ENCODE measurements at places on chromosomes 6 and 20.

GRCh38 chr6:1544000-1544399 is 65.7 kb upstream of the FOXC1 start:
- DNase-seq, result no peak

GRCh38 chr6:624979-625378 is 31.9 kb downstream of the HUS1B start:
- peak; percentile 37 for DNase-seq

DNA sequence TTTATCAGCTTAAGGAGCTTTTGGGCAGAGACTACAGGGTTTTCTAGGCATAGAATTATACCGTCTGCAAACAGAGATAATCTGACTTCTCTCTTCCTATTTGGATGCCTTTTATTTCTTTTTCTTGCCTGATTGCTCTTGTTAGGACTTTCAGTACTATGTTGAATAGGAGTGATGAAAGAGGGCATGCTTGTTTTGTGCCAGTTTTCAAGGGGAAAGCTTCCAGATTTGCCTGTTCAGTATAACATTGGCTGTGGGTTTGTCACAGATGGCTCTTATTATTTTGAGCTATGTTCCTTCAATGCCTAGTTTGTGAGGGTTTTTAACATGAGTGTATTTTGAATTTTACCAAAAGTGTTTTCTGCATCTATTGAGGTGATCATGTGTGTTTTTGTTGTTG is 192.8 kb upstream of the PHACTR1 start:
- DNase-seq, result no peak

DNA sequence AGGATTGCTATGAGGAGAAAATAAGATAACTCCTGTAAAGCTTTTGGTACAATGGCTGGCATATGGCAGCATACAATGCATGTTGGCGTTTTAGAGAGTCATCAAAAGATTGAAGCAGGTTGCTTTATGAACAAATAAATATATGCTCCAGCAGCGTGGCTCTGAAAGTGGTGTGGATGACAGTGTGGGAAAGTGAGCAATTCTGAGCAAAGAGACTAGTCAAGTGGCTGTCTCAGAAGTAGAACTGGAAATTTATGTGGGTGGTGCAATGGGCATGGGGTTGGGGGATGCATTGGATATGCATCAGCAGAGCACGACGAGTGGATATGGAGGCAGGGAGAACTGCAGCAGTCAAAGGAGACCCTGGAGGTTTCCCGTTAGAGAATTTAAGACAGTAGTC is 66.2 kb upstream of the PHACTR2 start:
- DNase-seq, result no peak

DNA sequence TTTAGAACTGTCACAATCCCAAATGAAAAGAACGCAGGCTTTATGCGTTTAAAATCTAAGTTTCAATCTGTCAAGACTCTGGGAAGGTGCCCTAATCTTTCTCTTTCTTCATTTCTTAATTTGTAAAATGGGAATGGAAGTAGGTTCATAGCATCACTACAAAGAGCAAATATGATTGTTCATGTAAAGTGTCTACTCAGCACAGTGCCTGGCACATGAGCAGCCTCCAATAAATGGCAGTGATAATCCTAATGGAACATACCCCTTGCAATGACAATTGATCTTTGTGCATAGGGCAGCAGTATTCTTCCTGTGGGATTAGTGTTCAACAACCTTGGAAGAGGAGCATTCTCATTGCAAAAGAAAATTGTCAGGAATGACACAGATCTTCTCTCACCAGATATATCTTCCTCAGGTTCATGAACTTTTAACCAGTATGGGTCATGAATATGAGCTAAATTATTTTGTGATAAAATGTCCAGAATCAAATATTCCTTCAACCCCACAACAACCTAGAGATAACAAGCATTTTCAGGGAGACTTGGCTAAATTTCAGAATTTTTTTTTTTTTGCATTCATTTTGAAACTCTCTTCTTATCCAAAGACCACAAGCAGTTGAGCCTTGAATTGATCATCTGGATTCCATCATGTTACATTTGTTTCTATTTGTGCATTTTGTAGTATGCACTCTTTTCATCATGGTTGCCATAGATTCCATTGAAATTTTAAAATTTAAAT is 149.1 kb downstream of the TBX18 start:
- DNase-seq, result no peak

- DNase-seq, result no peak
Observed at GRCh38 chr6:49898904-49899566, 32.7 kb upstream of the CRISP1 start.

DNA sequence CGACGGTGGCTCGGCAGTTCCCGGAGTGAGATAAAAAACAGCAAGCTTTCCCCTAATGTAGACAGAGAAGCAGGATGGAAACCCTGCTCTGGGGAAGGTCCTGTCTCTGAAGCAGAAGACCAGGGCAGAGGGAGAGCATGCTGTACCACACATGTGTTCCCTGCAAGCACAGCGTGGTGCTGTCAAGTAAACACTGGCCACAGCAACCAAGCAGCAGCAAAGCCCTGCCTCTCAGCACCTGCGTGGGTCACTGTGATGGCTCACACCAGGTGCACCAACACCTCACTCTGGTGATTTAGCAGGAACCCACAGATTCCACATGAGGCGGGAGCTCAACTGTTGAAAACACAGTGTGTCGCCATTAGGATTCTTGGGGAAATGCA is 65.2 kb upstream of the TXNDC5 start:
- DNase-seq, result peak; percentile 27

DNA sequence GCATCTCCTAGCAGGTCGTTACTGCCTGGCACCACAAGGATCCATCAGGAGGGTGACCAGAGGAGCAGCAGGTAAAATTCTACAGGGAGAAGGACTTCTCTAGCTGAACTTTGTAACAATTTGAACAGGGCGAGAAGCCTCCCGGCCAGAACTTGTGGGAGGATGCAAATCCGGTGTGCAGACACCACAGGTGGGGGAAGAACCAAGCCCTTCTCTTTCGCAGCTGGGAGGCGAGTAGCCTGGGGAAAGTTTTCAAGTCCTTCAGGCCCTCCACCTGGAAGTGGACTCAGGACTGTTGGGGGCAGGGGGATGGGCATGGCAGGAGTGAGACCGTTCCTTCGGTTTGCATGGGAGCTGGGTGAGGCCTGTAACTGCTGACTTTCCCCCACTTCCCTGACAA is 42.7 kb upstream of the FAM210B start:
- no peak for DNase-seq

DNA sequence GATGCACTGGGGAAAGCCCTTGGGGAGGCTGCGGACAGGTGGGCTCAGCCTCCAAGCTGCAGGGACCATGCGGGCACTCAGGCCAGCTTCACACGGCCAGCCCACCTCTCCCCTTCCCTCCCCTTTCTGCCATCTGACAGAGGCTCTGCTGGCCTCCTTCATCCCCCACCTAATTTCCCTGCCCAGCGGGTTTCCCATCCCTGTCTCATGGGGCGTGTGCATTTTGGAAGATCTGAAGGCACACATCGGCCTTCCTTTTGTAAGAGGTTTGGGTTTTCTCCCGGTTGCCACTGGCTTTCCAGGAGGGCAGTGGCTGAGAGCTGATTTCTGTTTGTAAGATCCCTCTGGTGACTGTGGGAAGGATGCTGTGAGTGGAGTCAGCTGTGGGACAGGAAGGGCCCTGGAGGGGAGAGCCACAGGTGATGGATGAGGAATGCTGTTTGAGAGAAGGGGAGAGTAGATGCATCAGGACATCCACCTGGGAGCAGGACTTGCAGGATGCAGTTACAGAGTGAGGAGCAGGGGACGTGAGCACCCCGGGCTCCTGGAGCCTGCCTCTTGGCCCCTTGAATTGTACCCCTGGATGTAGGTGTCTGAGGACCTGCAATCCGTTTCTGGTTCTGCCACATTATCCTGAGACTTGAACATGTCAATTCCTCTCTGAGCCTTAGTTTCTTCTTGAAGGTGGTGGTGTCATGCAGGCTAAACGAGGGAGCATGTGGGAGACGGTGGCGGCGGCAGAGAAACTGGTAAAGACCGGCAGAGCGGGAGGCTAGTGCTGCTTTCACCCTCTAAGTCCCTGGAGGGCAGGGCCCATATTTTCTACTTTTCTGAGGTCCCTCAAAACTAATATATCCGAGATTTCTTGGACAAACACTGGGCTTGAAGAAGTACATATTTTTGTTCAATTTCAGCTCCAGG is 5.9 kb upstream of the TUBB1 start:
- DNase-seq, result no peak

DNA sequence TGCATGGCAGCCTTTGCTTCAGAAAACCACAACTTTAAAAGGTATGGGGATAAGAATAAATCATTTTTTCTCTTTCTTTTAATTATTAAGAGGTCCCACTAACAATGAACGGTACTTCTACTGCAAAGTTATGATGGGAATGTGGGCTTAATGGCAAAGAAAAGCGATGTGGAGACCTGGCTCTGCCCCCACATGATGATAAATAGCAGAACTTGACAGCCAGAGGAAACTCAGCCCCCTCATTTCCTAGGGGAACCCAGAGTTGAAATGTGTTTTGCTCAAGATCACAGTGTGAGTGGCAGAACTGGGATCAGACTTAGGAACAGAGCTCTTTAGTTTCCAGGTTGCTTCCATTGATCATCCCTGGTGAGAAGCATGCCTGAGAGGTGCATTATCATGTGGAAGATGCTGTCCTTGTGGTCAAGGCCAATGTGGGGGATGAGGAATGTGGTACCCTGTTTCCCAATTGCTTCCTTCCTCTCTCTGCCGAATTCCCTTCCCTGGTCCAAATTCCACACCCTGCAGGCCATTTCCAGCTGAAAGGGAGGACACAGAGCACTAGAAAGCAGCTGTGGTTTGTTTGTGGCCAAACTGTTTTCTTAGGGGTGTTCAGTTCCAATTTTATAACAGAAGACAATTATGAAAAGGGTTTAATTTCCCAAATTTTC is 66.0 kb downstream of the BACH2 start:
- no peak for DNase-seq

DNA sequence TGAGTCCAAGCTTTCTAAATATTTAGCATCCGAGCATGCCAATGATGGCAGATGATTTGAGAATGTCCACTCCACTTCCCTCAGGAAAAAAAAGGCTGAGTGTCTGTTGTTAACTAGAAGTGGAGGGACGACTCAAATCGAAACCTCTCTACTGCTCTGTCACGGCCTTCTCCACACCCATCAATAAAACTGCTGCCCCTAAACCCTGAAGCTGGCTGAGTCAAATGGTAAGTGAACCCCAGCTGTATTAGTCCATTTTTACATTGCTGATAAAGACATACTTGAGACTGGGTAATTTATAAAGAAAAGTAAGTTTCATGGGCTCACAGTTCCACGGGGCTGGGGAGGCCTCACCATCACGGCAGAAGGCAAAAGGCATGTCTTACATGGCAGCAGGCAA is 707.0 kb downstream of the QKI start:
- no peak for DNase-seq

DNA sequence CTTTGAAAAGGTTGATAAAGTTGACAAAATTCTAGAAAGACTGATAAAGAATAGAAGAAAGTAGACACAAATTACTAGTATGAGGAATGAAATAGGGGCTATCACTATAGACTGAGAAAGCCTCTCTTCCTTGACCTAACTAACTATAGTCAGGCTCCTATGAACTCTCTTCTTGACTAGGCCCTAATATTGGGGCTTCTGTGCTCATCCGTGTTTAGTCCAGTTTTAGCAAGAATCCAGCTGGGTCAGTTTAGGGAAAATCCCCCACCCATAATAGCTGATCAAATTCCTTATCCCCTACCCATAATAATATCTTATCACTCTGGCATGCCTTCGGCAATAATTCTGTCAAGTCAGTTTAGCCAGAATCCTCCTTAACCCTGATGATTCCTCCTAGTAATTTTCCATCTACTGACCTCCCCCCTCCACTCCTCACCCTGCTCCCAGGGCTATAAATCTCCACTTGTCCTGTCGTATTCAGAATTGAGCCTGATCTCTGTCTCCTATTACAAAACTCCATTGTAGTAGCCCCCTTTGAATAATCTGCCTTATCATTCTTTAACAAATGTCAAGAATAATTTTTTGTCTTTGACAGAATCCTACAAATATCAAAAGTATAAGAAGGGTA is 138.1 kb downstream of the TFAP2A start:
- DNase-seq, result no peak

GRCh38 chr20:54195483-54196472 is 12.1 kb upstream of the PFDN4 start:
- DNase-seq, result no peak

GRCh38 chr6:32825966-32826365 is 9.2 kb upstream of the HLA-DOB start:
- DNase-seq, result peak; percentile 29

GRCh38 chr20:44494681-44495080 is 19.0 kb downstream of the TTPAL start:
- DNase-seq, result no peak

DNA sequence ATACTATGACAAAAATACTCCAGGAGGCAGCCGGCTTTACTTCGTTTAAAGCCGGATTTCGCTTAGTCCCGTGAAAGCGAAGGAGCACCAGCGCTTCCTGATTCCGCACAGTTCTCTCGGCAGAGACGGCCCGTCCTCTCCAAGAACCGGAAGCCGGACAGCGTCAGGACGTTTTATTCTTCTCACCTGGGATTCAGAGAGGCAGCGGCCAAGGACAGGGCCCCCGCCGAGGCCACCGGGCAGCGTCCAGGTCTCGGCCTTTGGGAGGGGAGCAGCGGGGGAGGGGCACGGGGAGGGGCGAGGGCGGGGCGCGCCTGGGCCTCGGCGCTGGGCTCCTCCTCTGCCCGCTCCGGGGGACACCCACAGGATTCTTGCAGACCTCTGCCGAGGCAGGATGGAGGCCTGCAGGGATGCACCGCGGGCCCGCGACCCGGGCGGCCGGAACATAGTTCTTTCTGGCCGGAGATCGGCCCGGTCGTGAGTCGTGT is 2.8 kb upstream of the DIDO1 start:
- DNase-seq, result no peak

All from NB4 (cell line).